ENCODE measurements at places on chromosomes 1 and 21.

DNA sequence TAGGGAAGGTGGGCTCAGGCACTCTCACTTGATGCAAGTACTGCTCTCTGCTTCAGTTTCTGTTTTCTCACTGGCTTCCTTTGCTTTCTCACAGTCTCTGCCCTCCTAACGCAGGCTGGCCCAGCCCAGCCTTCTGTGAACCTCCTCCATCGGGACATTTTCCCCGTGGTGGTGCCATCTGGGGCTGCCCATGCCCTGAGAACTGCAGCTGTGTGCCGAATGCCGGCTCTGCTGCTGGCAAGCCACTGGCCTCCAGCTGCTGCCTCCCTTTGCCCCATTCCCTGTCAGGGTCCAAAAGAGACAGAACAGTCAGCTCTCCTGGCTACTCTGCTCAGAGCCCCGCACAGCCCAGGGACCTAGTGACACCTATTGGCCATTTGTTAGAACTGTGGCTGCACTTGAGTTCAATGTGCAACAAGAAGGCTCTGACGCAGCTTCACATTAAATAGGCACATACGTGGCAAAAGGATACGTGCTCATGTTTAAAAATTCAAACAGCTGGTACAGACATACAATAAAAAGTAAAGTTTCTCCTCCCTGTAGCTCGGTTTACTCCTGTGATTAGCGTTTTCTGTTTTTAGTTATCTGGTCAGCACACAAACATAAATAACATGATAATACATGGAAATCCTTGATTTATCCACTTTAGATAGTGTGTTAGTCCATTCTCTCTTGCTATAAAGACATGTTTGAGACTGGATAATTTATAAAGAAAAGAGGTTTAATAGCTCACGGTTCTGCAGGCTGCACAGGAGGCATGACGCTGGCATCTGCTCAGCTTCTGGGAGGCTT is 46.6 kb downstream of the FCRL5 start:
- peak; percentile 61 for DNase-seq

DNA sequence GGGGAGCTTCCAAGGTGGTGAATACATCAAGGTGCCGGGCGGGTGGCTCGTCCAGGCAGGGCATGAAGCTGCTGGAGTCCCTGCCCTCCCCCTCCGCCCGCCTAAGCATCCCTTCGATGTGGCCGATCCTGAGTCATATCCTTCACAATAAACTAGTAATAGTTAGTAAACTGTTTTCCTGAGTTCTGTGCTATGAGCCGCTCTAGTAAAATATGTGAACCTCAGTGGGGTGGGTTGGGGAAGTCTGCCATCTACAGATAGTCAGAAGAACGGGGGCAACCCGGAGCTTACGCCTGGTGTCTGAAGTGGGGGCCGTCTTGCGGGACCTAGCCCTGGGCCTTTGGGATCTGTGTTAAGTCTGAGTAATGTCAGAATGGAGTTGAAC is 21.6 kb downstream of the C2CD2 start:
- peak; percentile 85 for DNase-seq

DNA sequence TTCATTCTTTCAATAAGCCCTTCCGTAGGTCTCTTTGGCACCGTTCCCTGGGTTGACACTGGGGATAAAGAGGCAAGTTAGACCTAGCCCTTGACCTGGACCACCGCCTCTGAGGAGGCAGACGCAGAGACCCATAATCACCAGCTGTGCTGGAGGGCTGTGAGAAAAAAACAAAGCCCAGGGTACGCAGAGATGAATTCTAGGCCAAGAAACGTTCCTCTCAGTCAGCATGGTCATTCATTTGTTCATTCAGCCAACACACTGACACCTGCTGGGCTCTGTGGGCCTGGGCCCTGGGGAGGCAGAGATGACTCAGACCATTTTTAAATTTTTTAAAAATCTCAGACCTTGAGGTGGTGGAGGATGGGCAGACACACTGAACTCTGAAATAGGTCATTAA is 26.3 kb upstream of the TRABD2B start:
- DNase-seq, result no peak

- DNase-seq, result no peak
Measured at GRCh38 chr1:203317429-203318228, 12.3 kb downstream of the BTG2 start.

DNA sequence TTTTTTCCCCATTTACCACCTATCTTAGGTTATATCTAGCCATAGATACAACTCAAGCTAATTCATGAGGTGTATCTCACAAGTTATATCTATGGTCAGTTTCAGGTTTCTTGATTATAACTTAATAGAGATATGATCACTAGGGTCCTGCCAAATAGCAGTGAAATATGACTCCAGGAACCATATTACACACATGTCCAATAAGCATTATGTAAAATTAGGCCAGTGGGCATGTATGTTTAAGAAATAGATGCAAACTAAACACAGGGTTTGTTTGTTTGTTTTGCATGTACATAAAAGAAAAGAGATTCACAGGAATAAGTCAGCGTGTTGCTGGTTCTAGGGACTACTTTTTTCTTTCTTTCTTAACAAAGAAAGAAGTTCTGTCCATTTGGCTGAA is 112.5 kb upstream of the ST6GALNAC5 start:
- no peak for DNase-seq

All from AG08395 (cell line).